Activated naive CD8-positive, alpha-beta T cell treated with anti-CD3 and anti-CD28 coated beads, Interleukin-2, amount 50 U/mL, for 24 hours (primary cell): ENCODE measurements at places on chromosomes 6 and 20.

DNA sequence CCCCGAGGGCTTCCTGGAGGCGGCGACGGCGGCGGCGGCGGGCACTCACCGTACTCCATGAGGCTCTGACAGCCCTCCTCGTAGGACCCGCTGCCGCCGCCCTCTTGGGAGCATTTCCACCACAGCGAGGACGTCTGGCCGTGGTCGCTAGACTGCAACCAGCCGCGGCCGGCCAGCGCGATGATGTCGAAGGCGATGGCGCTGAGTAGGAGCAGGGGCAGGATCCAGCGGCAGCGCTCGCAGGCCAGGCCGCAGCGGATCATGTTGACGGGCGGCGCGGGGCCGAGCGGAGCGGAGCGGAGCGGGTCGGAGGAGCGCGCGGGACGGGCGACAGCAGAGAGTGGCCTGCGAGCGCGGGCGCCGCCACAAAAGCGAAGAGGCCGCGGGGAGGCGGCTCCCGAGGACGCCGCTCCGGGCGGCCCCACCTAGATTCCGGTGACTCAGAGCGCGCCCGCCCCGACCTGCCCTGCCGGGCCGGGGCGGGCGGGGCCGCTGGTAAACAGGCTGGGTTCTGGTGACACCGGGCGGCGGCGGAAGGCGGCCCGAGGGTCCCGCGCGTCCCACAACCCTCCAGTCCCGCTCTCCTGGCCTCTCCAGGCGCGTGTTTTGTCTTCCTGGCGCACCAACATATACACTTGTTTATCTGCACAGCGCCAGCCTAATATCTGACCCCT, at the start of gene PERP:
Gene PERP (minus strand): TSS at position 342 of the 674 bp plus-strand sequence. CDS start 79 bp downstream, at position 263.
- peak; percentile 71 for DNase-seq

- no peak for DNase-seq
Measured at GRCh38 chr6:14729129-14729871, 516.6 kb upstream of the JARID2 start.

DNA sequence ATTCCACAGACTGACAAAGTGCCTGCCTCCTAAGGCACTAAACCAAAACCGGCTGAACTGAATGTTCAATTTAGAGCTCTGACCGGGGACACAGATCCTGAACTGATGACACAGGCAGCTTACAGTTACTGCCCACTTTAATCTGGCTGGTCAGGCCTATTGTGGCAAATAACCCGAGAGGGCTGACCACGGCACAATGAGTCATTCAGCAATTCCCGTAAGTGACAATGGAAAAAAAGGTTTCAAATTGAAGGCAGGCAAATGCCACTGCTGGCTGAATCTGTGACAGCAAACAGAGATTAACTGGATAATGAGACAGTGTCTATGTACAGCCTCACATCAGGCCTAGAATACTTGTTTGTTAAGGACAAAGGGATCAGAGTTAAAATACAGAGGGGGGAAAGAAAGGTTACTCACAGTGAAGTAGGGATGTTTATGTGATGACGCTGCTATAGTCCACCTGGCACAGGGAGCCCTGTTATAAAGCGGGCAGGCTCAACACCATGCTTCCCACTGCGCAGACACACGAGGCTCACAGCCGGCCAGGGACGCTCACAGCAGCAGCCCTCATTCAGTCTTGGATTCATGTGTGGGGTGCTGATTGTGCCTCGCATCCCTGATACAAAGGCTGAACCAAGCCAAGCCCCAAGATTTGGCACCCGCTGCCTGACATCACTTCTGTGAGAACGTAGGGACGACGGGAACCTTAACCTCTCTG, 54.4 kb downstream of the RTN4IP1 start:
- no peak for DNase-seq

DNA sequence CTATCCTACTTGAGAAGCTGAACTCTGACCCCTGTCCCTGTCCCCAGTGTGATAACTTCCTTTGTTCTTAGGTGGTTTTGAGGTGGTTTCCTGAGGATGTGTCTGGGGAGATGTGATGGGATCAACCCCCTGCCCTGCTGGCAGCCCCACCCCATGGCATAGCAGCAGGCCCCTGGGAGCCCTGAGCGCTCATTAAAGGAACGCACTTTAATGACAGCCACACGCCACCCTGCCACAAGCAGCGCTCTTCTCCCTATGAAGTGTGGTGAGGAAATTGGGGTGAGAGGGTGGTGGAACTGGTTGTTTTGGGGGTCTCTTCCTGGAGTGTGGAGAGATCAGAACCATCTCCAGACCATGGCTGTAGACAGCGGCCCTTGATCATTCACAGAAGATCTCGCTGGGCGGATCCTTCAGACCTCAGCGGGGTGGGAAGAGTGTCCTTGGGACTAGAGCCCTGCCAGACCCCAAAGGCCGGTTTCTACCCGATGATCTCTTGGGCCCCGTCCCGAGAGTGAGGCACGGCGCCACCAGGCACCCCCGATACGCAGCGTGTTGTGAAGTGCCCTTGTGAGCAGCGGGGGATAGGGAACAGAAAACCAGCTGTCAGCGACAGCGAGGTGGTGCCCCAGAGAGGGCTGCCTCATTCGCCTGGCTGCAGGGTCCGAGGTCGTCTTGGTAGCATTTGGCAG, 45.4 kb downstream of the SYNJ2 start:
- no peak for DNase-seq

DNA sequence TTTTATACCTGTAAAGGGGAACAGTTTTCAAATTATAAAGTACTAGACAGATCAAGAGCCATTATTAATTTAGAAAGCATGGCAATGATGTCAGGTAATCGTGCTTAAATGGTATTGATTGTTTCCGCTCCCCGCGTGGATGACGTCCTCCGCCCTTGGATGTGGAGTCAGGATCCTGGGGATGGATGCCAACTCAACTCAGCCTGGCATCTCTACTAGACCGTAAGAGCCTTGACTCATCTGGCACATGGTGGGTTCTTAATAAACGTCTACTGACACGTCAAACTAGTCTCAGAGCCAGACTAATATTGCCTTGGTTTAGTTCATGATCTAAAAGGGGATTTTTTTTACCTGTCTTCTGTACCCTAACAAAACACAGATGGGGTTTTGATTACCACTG, 80.2 kb downstream of the LRFN2 start:
- no peak for DNase-seq

DNA sequence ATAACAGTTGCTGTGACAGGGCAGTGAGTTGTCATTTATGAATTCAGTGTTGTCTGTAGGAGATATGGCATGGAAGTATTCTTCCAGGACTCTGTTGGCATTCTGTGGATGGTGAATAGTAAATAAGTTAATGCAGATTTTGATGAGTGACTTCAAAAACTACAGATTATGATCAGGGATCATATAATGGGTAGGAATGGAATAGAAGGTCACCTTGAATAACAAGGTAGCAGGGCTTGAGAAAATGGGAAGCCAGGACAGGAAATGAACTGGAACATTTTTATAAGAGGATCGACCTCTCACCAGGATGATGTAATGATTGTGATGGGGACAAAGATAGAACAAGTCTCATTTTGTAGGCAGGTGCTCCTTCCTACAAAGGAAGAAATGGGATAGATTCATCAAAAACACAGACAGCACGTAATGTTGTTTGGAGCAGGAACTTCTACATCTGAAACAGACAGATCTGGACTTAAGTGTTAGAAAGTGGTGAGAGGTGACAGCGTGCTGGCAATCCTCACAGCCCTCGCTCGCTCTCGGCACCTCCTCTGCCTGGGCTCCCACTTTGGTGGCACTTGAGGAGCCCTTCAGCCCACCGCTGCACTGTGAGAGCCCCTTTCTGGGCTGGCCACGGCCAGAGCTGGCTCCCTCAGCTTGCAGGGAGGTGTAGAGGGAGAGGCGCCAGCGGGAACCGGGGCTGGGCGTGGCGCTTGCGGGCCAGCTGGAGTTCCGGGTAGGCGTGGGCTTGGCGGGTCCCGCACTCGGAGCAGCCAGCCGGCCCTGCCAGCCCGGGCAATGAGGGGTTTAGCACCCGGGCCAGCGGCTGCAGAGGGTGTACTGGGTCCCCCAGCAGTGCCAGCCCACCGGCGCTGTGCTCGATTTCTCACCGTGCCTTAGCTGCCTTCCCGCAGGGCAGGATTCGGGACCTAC, 30.8 kb upstream of the SSR1 start:
- no peak for DNase-seq

DNA sequence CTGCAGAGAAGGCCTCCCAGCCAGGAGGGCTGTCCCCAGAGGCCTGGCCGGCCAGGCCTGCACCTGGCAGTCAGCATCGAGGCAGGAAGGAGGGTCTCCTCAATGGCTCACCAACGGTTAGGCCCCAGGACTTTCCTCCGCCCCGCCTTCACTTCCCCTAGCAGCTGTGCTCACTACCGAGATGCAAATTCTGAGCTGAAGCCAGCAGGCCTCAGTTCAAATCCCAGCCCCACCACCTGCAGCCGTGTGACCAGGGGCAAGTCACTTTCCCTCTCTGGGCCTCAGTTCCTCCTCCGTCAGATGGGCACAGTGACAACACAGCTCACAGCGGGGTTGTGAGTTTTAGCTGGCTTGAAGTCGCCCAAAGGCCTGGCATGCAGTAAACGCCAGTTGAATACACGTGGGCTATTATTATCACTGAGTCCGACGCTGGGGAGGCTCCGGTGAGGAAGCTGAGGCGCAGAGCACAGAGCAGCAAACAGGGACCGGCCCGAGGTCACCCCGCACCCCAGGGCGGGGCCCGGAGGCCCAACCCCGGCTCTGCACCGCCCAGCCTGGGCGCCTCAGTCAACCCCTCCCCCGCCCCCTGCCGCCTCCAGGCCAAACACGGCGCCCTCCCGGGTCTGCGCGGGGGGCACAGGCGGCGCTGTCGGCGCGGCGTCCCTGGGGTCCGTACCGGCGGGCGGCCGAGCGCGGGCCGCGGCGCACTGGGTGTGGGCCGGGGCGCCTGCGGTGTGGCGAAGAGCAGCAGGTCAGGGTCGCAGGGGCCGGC, 671 bp downstream of the E2F1 start:
- DNase-seq, result peak; percentile 78

- DNase-seq, result no peak
Measured at GRCh38 chr20:62622877-62623487, 19.3 kb upstream of the SLCO4A1 start.

DNA sequence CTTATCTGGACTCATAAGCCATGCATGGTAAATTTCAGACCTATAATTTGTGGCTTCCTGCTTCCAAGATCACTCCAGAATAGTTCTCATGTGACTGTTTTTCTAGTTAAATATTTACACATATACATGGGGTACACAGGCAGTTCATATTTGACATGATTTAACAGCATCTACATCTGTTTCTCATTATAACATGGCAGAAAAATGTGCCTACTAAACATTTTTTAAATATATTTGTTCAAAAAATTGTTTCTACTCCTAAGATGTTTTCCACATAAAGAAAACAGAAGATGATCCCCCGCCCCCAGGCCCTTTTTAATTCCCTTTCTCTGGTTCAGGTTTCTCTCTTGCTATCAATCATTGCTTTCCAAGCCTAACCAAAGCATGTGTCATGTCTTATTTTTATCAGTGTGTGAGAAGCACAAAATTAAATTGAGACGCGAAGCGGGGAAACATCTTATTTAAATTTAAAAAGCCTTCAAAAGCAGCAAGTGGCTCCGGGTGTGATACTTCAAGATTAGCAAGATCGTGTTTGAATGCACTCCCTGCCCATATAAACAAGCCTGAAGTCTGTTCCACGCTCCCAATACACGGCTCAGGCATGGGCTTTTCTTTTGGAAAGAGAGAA, 37.3 kb downstream of the IPCEF1 start:
- DNase-seq, result no peak

DNA sequence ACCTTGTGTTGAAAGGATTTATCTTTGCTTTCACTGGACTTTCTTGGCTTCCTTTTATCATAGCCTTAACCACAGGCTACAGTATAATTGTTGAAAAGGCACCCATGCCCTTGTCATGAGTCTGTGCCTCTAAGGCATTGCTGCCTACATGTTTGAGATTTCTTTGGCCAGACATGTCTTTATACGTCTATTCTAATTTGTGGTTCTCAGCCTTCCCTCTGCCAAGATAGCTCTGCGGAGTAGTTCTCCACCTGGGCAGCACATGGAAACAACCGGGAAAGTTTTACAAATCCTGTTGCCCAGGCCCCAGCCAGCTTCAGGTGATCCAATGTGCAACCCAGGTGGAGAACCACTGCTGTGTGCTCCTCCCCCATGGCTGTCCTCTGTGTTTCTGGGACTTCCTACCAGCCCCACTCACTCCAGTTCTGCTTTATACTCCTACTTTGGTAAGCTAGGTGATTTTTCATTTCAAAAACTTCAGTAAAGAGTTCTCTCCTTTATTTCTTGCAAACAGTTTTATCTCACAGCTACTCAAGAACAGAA, 159.6 kb upstream of the MYLIP start:
- DNase-seq, result no peak

- no peak for DNase-seq
Measured at GRCh38 chr20:15487030-15487429, 1086.2 kb downstream of the KIF16B start.

DNA sequence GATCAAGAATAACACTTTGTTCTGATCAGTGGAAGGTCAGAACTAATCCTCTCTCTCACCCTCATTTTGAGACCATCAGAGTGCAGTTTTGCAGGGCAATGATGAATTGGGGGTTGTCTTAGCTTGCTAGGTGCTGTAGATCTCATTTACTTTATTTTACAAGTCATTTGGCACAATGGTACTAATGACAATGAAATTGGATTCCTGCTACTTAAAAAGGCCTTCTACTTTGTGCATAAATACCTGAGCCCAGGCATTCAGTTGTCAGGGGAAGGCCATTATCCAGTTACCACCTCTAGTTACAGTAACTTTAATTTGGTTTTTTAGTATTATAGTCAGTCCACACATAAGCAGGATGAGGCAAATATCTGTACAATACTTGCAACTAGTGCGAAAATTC, 240.0 kb downstream of the HDGFL1 start:
- DNase-seq, result no peak

GRCh38 chr6:162404951-162405350, 322.6 kb downstream of the PRKN start:
- DNase-seq, result no peak

GRCh38 chr6:138227316-138227781, 9.1 kb upstream of the PBOV1 start:
- DNase-seq, result no peak

DNA sequence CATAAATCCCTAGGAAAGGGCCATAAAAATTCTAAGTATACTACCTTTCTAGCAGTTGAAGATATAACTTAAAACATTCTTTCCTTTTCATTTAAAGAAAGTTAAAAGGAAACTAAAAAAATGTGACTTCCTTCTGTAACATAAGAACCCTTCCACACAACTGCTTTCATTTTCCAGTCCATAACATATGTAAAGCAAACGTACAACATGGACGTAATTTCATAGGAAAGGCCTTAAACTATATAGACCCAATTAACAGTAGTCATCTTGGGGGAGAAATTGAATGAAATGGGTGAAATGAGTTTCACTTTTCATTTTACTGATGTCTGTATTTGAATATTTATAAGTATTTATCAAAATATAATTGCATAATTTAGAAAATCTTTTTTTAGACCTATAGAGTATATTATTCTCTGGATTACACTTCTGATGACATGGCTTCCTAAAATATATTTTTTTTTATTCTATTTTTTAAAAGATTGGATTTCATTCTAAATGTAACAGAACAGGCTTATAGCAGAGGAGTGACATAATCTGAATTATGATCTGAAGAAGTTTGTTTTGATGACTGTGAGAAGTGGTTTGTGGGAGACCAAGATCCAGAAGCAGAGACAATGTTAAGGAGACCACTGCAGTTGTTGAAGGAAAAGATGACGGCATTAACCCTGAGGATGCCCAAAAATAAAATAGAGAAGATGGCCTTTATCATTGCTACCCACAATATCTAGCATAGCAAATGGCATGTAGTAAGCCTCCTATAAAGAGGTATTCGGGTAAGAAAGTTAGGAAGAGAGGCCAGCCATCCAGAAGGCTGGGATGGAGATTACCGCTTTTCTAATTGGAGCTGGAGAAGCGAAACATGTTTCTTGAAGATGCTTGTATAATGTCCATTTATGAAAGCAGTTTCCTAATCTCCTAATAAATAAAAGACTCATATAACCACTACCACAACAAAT, 260.4 kb downstream of the PTPRK start:
- no peak for DNase-seq

- DNase-seq, result no peak
Measured at GRCh38 chr20:1418350-1418749, 25.5 kb upstream of the FKBP1A start.
